ENCODE measurements at places on chromosomes 2 and 18. TPM values are rescaled to one million over a fixed set of nuclear protein-coding genes. Genes with fewer than 3 reads are reported as not detected.
A peak's percentile ranks its signal among the peaks of the same experiment; 100 is the strongest.

DNA sequence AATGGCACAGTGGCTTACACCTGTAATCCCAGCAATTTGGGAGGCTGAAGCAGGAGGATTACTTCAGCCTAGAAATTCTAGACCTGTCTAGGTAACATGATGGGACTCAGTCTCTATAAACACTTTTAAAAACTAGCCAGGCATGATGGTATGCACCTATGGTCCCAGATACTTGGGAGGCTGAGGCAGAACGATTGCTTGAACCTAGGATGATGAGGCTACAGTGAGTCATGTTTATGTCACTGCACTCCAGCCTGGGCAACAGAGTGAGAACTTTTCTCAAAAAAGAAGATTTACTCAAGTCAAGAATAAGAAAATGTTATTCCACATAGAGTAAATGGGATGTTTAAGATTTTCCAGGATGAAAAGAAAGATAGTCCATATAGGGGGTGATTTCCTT lies 158.6 kb downstream of the HNMT start:
- H3K4me1 ChIP-seq = no peaks in the 10 kb centered on the region
- no peak for DNase-seq
- H3K36me3 ChIP-seq = no peaks in the 10 kb centered on the region
- H3K27me3 ChIP-seq = no peaks in the 10 kb centered on the region

The SS18 gene
- 69.7 TPM for total RNA-seq

- peaks cover 10% of the 10 kb centered on the region for H3K27me3 ChIP-seq
- H3K36me3 ChIP-seq = no peaks in the 10 kb centered on the region
- DNase-seq = no peak
- H3K4me1 ChIP-seq = peaks cover 4% of the 10 kb centered on the region
- no peak overlapping the region for H3K4me3 ChIP-seq
Measured at GRCh38 chr2:63663013-63663864, 74.5 kb downstream of the MDH1 start.

The TCF7L1 gene
- total RNA-seq = 0.07 TPM

DNA sequence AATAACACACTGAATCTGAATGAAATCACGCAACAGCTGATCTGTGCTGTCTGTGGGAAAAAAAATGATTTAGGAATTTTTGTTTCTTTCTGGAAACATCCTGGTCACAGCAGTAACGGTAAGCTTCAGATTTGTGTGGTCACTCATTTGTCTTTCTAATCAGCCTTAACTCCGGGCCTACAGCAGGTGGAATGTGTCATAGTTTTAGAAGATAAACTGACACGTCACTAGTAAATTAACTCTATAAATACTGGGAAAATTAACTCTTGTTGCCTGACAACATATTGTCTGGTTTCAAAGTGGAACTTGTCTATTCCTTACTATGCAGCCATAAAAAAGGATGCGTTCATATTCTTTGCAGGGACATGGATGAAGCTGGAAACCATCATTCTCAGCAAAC lies 58.1 kb upstream of the NCK2 start:
- no peak overlapping the region for H3K4me3 ChIP-seq
- H3K4me1 ChIP-seq = peaks cover 5% of the 10 kb centered on the region
- H3K27ac ChIP-seq = no peak overlapping the region
- no peak for DNase-seq
- no peaks in the 10 kb centered on the region for H3K36me3 ChIP-seq

DNA sequence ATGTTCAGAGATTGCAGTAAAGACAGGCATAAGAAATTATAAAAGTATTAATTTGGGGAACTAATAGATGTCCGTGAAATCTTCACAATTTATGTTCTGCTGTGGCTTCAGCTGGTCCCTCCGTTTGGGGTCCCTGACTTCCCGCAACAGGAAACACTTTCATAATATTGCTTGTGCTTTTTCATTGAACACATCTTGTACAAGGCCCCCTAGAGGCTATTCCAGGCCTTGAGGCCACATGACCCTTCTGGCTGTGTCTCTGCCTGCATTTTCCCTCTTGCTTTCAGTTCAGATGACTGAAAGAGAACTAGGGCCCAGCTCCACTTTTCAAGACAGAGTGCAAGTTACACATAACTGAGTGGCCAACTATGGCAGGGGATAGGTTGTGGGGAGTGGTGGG lies 164.1 kb downstream of the TMEM247 start:
- H3K27ac ChIP-seq = no peak overlapping the region
- H3K4me1 ChIP-seq = peaks cover 7% of the 10 kb centered on the region
- H3K27me3 ChIP-seq = no peaks in the 10 kb centered on the region
- peak; percentile 30 for DNase-seq
- no peak overlapping the region for H3K4me3 ChIP-seq

GRCh38 chr2:23662941-23663920 lies 263.7 kb downstream of the ATAD2B start:
- peaks cover 8% of the 10 kb centered on the region for H3K4me1 ChIP-seq
- no peak for DNase-seq
- peaks cover 5% of the 10 kb centered on the region for H3K27me3 ChIP-seq
- H3K4me3 ChIP-seq = no peak overlapping the region
- no peak overlapping the region for H3K27ac ChIP-seq

The NEU2 gene
- total RNA-seq = not detected

The MC5R gene
- not detected for total RNA-seq

GRCh38 chr18:13587001-13587400 lies 139.4 kb downstream of the FAM210A start:
- no peak for DNase-seq
- H3K36me3 ChIP-seq = peaks cover 20% of the 10 kb centered on the region
- H3K27me3 ChIP-seq = no peaks in the 10 kb centered on the region
- H3K27ac ChIP-seq = peak overlapping the region; percentile 67
- no peak overlapping the region for H3K4me3 ChIP-seq

DNA sequence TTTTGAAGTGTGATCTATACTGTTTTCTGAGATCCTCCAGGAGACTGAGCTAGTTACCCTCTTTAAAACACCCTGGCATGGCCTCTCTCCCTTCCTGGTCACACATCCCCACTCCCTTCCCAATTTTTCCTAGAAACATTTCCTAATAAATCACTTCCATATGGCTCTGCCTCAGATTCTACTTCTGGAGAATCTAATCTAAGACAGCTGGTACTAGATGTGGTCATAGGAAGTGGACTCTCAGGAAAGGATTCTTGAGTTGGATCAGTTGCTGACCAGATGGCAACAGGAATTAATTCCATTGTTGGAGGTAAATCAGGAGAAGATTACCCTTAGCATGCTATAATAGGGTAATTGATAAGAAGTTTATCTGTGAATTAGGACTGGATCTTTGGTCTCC lies 310.5 kb downstream of the SATB2 start:
- no peak overlapping the region for H3K27ac ChIP-seq
- H3K4me3 ChIP-seq = no peak overlapping the region
- H3K27me3 ChIP-seq = peaks cover 6% of the 10 kb centered on the region

- no peak overlapping the region for H3K27ac ChIP-seq
- H3K4me1 ChIP-seq = no peaks in the 10 kb centered on the region
- no peak overlapping the region for H3K4me3 ChIP-seq
- no peaks in the 10 kb centered on the region for H3K27me3 ChIP-seq
Measured at GRCh38 chr18:10332452-10332851, 122.0 kb upstream of the APCDD1 start.

The MATN3 gene
- not detected for total RNA-seq

GRCh38 chr2:152347076-152347475 lies 12.1 kb downstream of the FMNL2 start:
- peaks cover 2% of the 10 kb centered on the region for H3K27me3 ChIP-seq
- H3K36me3 ChIP-seq = no peaks in the 10 kb centered on the region
- H3K27ac ChIP-seq = no peak overlapping the region
- no peak overlapping the region for H3K4me3 ChIP-seq

DNA sequence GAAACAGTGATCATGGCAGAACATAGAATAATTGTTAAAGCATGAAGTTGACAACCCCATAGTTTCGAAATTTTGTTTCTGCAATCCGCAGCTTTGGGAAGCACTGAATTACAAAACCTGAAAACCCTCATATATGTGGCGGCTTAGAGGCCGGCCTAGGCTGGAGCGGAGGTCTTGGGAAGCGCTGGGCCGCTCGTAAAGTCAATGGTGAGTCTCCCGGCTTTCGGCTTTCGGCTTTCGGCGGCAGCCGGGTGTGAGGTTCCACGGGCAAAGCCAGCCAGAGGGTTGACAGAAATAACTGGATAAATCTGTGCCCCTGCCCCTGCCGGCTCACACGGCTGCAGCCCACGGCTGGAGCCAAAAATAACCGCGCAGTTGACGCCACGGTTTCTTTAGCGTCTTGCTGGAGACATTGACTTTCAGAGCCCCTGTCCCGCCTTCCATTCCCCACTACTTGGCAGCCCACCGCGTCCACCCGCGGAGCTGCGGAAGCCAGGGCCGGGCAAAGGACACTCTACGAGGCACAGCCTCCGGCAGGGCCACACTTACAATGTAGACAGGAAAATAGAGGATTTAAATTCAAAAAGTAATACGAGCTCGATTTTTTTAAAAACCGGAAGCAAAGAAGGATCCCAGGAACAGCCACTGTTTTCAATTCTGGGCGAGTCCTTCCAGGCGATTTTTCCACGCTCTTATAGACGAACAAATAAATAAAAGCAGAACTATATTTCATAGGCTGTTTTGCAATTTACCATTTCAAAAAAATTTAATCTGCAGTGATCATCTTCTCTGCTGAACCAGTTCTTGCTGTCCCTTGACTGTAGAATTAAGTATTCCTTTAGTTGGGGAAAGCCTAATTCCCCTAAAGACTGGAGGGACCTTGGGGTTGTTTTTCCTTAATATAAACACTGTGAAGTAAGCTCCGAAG lies 28.3 kb upstream of the ATP6V1B1 start:
- peaks cover 69% of the 10 kb centered on the region for H3K27me3 ChIP-seq
- H3K4me1 ChIP-seq = peaks cover 9% of the 10 kb centered on the region
- H3K4me3 ChIP-seq = peak overlapping the region; percentile 54
- no peak for DNase-seq

DNA sequence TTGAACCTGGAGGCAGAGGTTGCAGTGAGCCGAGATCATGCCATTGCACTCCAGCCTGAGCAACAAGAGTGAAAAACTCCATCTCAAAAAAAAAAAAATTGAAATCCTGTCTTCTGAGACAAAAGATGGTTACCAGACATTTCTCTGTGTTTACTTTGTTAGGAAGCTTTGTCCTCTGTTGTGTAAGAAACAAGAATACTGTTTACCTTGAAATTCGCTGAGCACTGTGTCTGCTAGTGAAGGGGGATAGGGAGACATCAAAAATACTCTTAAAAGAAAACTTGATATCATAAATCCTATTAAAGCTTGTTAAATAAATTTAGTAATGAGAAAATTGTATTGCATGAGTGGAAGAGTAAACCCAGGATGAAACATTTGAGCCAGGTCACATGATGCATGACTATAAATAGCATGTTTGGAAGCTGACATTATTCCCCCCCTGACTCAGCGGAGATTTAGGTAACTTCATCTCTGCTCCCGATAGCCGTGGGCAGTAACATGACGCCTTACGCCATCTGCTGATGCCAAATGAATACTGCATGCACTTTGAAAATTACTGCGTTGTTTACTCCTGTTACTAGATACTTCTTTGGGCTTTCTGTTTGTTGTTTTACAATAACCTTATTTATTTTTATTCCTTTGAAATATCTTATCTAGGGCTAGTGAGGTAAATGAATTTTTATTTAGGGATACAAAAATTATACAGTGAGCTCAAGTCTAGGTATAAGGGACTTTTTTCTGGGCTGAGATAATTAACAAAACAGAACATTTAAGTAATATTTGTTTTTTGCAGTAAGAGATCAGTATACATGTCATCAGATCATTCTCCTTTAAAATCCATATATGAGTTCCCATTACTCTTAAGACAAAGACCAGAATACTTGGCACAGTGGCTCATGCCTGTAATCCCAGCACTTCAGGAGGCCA lies 134.9 kb downstream of the MAP3K20 start:
- peaks cover 9% of the 10 kb centered on the region for H3K27me3 ChIP-seq
- DNase-seq = peak; percentile 70
- H3K4me1 ChIP-seq = no peaks in the 10 kb centered on the region
- H3K36me3 ChIP-seq = no peaks in the 10 kb centered on the region

GRCh38 chr2:144332356-144333142 lies 187.4 kb downstream of the ZEB2 start:
- peaks cover 32% of the 10 kb centered on the region for H3K4me1 ChIP-seq
- peak overlapping the region; percentile 93 for H3K4me3 ChIP-seq
- peak overlapping the region; percentile 88 for H3K27ac ChIP-seq
- peaks cover 2% of the 10 kb centered on the region for H3K27me3 ChIP-seq
- DNase-seq = peak; percentile 94
- peaks cover 13% of the 10 kb centered on the region for H3K36me3 ChIP-seq

DNA sequence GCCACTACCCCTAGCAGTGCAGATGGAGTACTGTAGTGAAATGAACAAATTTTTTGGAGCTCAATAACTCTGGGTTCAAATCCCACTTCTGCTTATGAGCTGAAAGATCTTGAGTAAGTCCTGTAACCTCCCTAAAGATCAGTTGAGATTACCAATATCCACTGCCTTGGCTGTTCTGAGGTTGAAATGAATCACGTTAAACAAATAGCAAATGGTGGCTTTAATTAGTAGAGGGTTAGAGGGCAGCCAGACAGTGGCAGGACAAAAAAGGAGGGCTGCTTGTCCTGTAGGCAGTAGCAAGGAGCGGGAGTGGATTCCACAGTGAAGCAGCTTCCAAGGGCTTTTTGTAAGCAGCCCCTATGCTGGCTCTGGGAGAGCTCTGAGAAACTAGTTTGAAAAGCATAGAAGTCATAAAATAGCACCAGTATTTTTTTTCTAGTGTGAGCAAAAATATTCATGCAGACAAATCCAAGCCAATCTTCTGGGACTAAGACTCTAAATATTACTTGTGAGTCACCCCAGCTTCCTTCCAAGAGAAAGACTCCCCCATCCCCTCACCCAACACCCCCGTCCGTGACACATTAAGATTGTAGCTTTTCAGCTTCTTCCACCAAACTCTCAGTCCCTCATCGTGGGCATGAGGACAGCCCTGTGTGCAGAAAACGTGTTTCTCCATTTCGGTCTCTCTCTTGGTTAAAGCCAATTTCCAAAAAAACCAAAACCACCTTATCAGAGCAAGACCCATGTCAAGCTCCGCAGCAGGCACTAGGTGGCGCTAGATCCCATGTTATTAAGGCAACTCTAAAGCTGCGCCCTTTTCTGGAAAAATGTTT lies 123.5 kb upstream of the LGALSL start:
- peaks cover 48% of the 10 kb centered on the region for H3K4me1 ChIP-seq
- H3K4me3 ChIP-seq = peak overlapping the region; percentile 8
- no peaks in the 10 kb centered on the region for H3K36me3 ChIP-seq
- no peaks in the 10 kb centered on the region for H3K27me3 ChIP-seq
- no peak overlapping the region for H3K27ac ChIP-seq

The ALPG gene
- not detected for total RNA-seq

GRCh38 chr2:105398336-105399206 lies at the start of gene FHL2:
FHL2 (minus strand) TSS chr2:105399051; CDS start chr2:105386516, 12,535 bp downstream.
- H3K4me3 ChIP-seq = peak within 1 kb of the TSS; percentile 74
- H3K27me3 ChIP-seq = peaks cover 10% of the 10 kb centered on the region
- peak; percentile 86 for DNase-seq
- H3K27ac ChIP-seq = peak within 1 kb of the TSS; percentile 65

The HS6ST1 gene
- total RNA-seq = 13.8 TPM

GRCh38 chr2:146239392-146240135 lies 1605.3 kb upstream of the ACVR2A start:
- no peaks in the 10 kb centered on the region for H3K27me3 ChIP-seq
- H3K4me1 ChIP-seq = no peaks in the 10 kb centered on the region
- no peak overlapping the region for H3K4me3 ChIP-seq
- no peak overlapping the region for H3K27ac ChIP-seq
- no peak for DNase-seq

All from activated CD4-positive, alpha-beta T cell treated with anti-CD3 and anti-CD28 coated beads for 36 hours (primary cell).